A673 (cell line): ENCODE measurements at places on chromosomes 16 and 17. TPM values are rescaled to one million over a fixed set of nuclear protein-coding genes. Genes with fewer than 3 reads are reported as not detected.

DNA sequence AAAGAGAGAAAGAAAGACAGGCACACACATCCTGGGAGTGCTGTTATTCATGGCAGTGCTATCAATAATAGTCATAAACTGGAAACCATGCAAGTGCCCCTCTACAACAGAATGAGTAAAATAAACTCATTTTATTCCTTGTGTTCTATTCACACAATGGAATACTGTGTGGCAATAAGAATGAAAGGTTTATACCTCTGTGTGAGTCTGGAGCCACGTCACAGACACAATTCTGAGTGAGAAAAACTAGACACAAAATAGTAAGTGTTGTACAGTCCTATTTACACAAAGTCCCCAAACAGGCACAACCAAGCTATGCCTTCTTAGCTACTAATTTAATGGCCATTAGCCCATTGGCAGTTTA, 429.7 kb downstream of the SLC39A11 start:
- no peak for DNase-seq
- H3K4me1 ChIP-seq: no peaks in the 10 kb centered on the region
- no peak overlapping the region for H3K27ac ChIP-seq
- no peaks in the 10 kb centered on the region for H3K27me3 ChIP-seq
- H3K4me3 ChIP-seq: no peak overlapping the region

GRCh38 chr16:75110637-75111513, 5.7 kb downstream of the LDHD start:
- peak overlapping the region; percentile 41 for H3K27ac ChIP-seq
- H3K4me1 ChIP-seq: peaks cover 46% of the 10 kb centered on the region
- peak; percentile 91 for DNase-seq
- H3K4me3 ChIP-seq: peak overlapping the region; percentile 39
- H3K36me3 ChIP-seq: no peaks in the 10 kb centered on the region

DNA sequence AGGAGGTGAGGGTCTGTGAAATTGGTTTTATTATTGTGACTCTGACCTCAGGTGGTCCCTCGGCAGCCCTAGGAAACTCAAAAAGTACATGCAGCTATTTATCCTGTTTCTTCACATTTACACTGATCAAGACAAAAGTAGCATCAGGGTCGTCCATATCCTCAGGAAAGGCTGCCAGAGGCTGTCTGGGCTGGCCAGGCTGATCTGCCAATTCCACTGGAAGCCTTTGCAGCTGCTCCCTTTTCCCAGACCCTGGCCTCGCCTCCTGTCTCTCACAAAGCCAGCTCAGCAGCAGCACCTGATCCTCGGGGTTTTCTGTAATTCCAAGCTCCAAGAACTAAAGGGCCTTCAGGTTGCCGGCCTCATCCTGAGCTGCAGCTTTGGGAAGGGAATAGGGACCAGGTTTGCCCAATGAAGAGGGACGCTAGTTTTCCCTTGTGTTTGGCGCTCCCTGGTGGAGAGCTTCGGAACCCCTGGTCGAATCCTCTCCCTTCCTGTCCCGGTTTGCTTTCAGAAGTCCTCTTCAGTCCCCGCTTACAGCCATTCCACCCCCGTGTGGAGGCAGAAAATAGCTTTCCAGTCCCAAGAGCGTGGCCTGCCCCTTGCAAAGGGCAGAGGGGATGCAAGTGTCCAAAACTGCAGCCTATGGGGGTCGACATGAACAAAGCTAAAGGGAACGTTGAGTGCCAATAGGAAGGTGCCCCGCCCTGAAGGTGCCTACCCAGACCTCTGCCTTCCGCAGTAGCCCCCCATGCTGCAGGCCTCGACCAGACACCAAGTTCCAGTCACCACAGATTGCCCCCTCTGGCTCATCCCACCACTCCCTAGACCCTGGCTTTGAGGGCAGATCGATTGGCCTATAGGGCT, 13.4 kb downstream of the MFSD6L start:
- no peaks in the 10 kb centered on the region for H3K4me1 ChIP-seq
- H3K27me3 ChIP-seq: no peaks in the 10 kb centered on the region
- no peaks in the 10 kb centered on the region for H3K36me3 ChIP-seq
- H3K4me3 ChIP-seq: no peak overlapping the region
- peak; percentile 82 for DNase-seq

- peaks cover 19% of the 10 kb centered on the region for H3K27me3 ChIP-seq
- H3K27ac ChIP-seq: no peak overlapping the region
- no peaks in the 10 kb centered on the region for H3K36me3 ChIP-seq
- DNase-seq: peak; percentile 14
These were observed 4.8 kb upstream of the VAC14 start for GRCh38 chr16:70805787-70806186.

DNA sequence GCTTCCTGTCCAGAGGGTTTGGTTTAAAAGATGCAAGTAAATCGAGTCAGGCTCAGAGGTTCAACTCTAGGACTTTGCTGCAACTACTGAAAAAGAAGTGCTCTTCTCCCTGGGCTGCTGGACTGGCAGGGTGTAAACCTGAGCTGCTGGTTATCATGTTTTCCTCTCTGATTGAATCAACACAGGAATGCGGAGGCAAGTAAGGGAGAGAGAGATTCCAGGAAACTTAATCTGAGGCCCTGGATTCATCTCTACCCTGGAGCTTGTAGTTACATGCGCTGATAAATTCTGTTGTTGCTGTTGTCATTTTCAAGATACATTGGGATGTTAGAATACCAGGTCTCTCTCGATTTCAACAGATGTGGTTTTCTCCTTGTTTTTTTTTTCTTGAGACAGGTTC, 8.2 kb upstream of the HS3ST3A1 start:
- no peaks in the 10 kb centered on the region for H3K36me3 ChIP-seq
- no peaks in the 10 kb centered on the region for H3K27me3 ChIP-seq
- no peak for DNase-seq

- no peak overlapping the region for H3K4me3 ChIP-seq
- peak; percentile 47 for DNase-seq
- H3K27me3 ChIP-seq: no peaks in the 10 kb centered on the region
- H3K36me3 ChIP-seq: no peaks in the 10 kb centered on the region
These were observed 258.6 kb downstream of the SNX29 start for GRCh38 chr16:12235110-12235509.

GRCh38 chr16:57268804-57269800, 15.4 kb downstream of the PLLP start:
- no peaks in the 10 kb centered on the region for H3K36me3 ChIP-seq
- no peak overlapping the region for H3K27ac ChIP-seq
- no peak overlapping the region for H3K4me3 ChIP-seq
- H3K27me3 ChIP-seq: no peaks in the 10 kb centered on the region

GRCh38 chr17:54990118-54990517, 21.6 kb downstream of the STXBP4 start:
- no peaks in the 10 kb centered on the region for H3K36me3 ChIP-seq
- no peak for DNase-seq
- no peak overlapping the region for H3K4me3 ChIP-seq
- no peak overlapping the region for H3K27ac ChIP-seq
- peaks cover 3% of the 10 kb centered on the region for H3K4me1 ChIP-seq

GRCh38 chr17:17831208-17832031, 5.4 kb downstream of the SREBF1 start:
- peaks cover 31% of the 10 kb centered on the region for H3K36me3 ChIP-seq
- H3K4me1 ChIP-seq: peaks cover 48% of the 10 kb centered on the region

DNA sequence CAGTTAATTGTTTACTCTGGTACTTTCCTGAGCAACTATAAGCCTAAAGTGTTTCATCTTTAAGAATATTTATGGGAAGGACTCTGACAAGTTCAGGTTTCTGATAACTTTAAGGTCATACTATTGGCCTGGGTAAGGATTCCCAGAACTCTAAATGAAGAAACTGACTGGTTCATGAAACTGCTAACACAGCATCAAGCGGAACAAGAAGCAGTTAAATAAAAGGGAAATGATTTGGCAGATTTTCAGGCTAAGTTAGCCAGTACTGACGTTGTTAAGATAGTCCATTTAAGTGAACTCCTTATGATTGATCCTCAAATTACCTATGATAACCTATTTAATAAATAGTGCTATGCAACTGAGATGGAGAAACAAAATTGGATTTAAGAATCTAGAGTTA, 101.6 kb upstream of the CES5A start:
- no peak overlapping the region for H3K27ac ChIP-seq
- no peaks in the 10 kb centered on the region for H3K4me1 ChIP-seq
- peaks cover 9% of the 10 kb centered on the region for H3K27me3 ChIP-seq
- no peak for DNase-seq
- H3K36me3 ChIP-seq: no peaks in the 10 kb centered on the region
- no peak overlapping the region for H3K4me3 ChIP-seq

DNA sequence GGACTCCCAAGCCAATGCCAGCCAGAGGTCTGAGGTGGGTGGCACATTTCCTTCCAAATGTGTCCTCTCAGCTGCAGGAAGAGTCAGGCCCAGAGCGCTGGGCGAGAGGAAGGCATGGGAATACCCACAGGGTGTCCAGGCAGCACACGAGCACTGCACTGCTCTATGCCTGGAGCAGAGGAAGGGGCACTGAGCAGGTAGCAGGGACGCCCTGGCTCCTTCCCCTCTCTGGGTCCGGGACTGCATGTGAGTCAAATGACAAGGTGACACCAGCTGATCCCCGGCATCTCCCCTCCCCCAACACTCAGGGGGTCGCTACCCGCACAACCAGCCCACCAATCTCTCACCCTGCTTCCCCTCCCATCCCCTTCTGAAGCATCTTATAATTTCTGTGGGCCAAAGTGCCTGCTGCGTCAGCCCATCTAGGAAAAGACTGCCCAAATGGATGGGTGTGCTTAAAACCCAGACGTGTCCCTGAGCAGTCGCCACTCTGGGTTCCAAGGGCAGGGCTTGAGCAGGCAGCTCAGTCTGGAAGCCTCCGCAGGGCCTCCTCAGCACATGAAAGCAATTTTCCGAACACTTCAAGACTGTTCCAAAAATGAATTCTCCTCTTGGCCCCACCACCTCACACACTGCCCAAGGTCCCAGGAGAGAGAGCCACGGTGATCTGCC, 12.0 kb upstream of the BCAR1 start:
- H3K4me1 ChIP-seq: peaks cover 23% of the 10 kb centered on the region
- no peak overlapping the region for H3K27ac ChIP-seq
- H3K36me3 ChIP-seq: no peaks in the 10 kb centered on the region
- no peak overlapping the region for H3K4me3 ChIP-seq

- no peaks in the 10 kb centered on the region for H3K27me3 ChIP-seq
- no peaks in the 10 kb centered on the region for H3K36me3 ChIP-seq
- peaks cover 3% of the 10 kb centered on the region for H3K4me1 ChIP-seq
- no peak within 1 kb of the TSS for H3K27ac ChIP-seq
- DNase-seq: no peak
These were observed at the start of gene SGCA for GRCh38 chr17:50165867-50166517. Gene SGCA, plus strand, starts transcription at chr17:50166005. Its CDS starts 36 bp downstream, at chr17:50166041.

DNA sequence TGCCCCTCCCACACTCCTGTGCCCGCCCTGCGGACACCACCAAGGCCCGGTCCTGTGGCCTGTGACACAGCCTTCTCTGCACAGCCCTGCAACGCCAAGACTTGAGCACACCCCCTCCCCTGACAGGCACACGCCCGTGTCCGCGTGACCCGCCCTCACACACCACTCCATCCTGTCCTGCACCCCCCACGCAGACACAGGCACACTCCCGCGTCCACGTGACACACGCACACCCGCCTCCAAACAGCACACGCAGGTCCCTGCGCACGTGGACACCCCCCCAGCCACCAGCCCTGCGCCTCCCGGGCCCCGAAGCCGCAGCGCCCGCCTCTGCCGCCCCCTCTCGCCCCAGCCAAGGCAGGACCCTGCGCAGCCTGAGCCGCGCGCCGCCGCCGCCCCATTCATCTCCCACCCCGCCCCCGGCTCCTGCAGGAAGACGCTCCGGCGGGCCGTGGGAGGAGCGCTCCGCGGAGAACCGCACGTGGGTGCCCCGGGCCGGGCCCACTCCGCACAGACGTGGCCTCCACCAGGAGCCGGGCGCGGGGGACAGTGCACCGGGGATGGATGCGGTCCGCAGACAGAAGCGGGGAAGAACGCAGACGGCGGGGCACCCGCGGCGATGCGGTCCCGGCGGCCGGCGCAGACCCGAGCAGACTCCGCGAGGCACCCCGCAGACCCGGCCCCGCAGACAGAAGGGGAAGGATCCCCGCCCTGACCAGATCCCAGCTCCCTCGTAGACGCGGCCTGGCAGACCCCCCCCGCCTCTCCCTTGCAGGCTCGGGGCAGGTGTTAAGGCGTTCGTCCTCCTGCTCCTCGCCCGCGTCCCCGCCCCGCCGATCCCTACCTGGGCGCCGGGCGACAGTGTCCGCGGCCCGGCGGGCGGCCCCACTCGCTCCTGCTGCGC, 506 bp downstream of the CAMKK1 start:
- H3K36me3 ChIP-seq: no peaks in the 10 kb centered on the region
- H3K4me1 ChIP-seq: peaks cover 51% of the 10 kb centered on the region
- H3K27ac ChIP-seq: no peak overlapping the region
- DNase-seq: peak; percentile 64
- H3K4me3 ChIP-seq: peak overlapping the region; percentile 74
- no peaks in the 10 kb centered on the region for H3K27me3 ChIP-seq

DNA sequence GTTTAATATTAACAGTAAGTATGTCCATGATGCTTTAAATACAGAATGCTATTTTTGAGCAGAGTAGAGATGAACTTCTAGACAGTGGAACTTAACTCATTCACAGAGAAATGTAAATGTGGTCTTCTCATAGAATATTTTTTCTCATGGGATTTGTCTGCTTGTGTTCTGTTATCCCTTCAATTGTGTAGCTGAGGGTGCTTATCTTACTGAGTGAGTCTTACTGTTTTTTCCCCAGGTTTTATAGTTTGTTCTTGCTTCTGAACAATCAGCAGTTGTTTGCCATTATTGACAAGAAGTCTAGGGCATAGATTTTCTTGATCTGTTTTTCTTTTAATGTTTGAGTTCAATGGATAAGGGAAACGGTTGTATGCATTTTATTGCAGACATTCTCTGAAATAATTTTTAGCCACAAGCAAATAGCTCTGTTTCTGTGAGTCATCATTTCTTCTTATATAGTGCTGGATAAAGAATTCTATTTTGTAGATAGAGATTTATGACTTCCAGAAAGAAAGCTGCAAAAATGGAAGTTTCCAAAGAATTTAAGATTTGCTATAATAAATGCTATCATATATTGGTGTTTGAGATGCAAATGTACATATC, 60.5 kb downstream of the NF1 start:
- DNase-seq: no peak
- H3K4me1 ChIP-seq: no peaks in the 10 kb centered on the region
- H3K27me3 ChIP-seq: no peaks in the 10 kb centered on the region
- no peaks in the 10 kb centered on the region for H3K36me3 ChIP-seq
- no peak overlapping the region for H3K27ac ChIP-seq

- peak overlapping the region; percentile 25 for H3K4me3 ChIP-seq
- H3K36me3 ChIP-seq: no peaks in the 10 kb centered on the region
- H3K27ac ChIP-seq: peak overlapping the region; percentile 76
- DNase-seq: peak; percentile 87
These were observed 4.1 kb downstream of the USP31 start for GRCh38 chr16:23145186-23145585.

- H3K27ac ChIP-seq: no peak overlapping the region
- H3K36me3 ChIP-seq: no peaks in the 10 kb centered on the region
- H3K4me3 ChIP-seq: no peak overlapping the region
- H3K27me3 ChIP-seq: no peaks in the 10 kb centered on the region
These were observed 6.7 kb downstream of the TRPV1 start for GRCh38 chr17:3602499-3602898.

Gene HEATR9
- not detected in 2 replicates for total RNA-seq

Gene MEIOC
- 0.44 TPM in 1 of 2 replicates, not detected in the other for total RNA-seq

Gene UBE2I
- total RNA-seq: 348 and 361 TPM in 2 replicates

Gene HSD11B2
- 1.6 and 2.3 TPM in 2 replicates for total RNA-seq

Gene TBKBP1
- total RNA-seq: 21.1 and 25.3 TPM in 2 replicates

Gene ARL5C
- not detected in 2 replicates for total RNA-seq
